Stimulated activated CD8-positive, alpha-beta memory T cell treated with anti-CD3 and anti-CD28 coated beads, Interleukin-7, amount 100 ng/mL, for 1 hour (primary cell): ENCODE measurements at places on chromosomes 12 and 14.

DNA sequence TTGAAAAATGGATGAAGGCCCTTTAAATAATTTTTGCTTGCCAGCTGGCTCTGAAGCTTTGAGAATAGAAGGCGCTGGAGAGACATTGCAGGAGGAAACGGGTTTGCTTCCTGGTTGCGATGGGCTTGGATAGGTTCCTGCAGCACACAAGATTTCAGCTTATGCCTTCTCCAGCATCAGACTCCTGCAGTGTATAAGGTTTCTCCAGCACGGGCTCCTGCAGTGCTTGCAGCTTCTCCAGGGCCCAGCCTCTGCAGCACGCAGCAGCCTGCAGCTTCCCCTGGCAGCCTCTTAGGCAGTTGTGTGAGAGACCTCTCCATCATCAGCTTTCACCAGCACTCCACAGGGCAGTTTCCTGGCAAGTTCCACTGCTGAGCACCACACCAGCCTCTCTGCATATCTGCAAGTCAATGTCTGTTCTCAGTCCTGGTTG lies 78.7 kb upstream of the ZDHHC17 start:
- DNase-seq = no peak

GRCh38 chr12:49091056-49091835 lies 3.4 kb downstream of the DHH start:
- DNase-seq = no peak

GRCh38 chr12:56271031-56271430 lies 4.3 kb downstream of the COQ10A start:
- DNase-seq = no peak

DNA sequence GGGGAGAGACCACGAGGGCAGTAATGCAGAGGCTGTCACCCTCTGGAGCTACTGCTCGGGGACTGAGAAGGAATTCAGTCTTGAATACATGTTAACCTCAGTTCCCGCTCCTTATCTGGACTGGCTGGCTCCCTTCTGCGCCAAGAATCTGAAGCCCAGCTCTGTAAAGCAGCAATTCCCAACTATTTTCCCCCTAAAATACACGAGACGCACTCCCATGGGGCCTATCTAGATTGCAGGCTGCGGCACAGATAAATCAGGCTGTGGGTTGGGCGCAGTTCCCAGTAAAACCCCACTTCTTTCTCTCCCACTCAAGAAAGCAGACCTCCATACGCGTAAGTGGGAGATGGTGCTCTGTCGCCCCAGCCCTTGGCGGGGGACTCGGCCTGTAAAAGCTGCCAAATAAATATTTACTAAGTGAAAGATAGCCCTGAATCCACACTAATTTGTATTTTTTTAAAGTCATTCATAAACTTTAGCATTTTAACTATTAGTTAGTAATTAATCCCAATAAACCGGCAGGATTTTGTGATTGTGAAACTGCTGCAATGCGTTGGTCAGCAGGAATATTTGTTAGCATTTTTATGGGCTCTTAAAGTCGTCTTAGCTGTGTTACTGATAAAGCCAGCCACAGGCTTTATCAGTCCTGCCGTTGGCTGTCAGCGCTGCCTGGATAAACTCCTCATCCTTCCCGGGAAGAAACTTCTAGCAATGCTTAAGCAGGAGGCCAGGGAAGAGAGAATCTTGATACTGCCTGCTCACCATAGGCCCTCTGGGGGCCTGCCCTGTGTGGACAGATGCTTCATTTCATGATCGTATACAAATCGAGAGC lies 17.8 kb downstream of the FBXL14 start:
- DNase-seq = no peak
